ENCODE measurements at places on chromosomes 16 and 17.

DNA sequence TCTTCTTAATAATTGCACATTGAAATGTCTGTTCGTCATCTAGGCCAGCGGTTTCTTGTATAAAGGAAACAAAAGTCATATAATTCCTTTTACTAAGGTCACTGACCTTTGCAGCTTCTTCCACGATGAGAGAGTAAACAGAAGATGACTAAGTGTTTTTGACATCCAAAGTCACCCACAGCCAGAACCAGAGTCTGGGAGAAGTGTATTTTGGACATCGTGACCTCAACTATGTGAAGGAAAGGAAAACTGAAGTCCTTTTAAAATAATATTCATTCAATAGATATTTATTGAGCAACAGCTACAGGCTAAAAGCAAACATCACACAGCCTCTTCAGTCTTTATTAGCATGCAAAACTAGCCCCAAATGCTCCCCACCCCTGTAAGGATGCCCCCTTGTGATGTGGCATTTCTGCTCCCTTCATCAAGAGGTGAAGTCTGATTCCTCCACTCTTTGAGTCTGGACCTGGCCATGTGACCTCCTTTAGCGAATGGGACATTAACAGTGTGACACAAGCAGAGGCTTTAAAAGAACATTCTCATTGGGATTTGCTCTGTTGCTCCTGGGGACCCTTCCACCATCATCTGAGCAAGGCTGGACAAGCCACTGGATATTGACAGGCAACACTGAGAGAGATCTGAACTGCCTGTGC, 8.1 kb upstream of the PMP22 start:
- no peak for DNase-seq

GRCh38 chr16:56866955-56867830, 2.2 kb downstream of the SLC12A3 start:
- no peak for DNase-seq

GRCh38 chr17:72726936-72727335, 365.6 kb downstream of the SLC39A11 start:
- DNase-seq, result no peak

DNA sequence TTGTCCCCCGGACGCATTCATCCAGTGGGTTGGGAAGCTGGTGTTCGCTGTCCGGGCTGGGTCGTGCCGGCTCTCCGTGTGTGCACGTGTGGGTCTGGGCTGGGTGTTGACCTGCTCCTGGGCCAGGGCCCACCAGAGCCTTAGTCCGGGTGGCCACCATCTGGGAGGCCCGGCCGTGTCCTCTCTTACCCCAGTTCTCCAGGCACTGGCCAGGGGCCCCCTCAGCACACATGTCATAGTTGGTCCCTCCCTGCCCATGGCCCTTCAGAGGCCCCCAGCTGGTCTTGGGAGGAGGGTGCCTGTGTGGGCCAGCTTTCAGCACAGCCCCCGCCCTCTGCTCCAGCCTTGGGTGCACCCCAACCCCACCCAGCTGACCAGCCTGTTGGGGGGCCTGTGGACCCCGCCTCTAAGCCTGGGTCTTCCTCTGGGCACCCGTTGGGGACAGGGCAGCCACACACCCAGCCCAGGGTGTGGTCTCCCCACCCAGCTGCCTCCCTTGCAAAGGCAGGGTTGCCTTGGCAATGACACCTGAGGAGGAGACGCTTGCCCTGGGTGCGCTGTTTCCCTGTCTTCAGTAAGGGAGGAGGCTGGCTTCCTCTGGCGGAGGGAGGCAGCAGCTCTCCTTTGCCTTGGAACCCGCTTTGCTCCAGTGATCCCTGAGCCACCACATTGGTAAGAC, 77.4 kb downstream of the JPH3 start:
- no peak for DNase-seq

DNA sequence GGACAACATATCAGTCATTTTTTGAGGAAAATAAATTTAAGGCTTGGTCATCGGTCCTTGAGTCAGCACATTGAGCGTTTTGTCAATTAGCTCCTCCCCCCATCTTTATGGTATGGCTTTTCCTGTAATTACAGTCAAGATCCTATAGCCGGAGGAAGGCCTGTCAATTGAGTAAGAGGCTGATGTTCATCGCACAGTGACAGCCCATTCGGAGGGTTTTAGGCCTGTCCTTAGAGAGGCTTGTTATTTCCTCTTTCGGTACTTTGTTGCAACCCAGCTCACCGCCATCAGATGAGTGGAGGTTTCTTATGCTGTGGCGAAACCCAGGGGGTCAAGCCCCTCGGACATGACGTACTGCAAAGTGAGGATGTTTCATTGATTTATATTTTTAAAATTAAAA, 395.2 kb downstream of the WWOX start:
- no peak for DNase-seq

DNA sequence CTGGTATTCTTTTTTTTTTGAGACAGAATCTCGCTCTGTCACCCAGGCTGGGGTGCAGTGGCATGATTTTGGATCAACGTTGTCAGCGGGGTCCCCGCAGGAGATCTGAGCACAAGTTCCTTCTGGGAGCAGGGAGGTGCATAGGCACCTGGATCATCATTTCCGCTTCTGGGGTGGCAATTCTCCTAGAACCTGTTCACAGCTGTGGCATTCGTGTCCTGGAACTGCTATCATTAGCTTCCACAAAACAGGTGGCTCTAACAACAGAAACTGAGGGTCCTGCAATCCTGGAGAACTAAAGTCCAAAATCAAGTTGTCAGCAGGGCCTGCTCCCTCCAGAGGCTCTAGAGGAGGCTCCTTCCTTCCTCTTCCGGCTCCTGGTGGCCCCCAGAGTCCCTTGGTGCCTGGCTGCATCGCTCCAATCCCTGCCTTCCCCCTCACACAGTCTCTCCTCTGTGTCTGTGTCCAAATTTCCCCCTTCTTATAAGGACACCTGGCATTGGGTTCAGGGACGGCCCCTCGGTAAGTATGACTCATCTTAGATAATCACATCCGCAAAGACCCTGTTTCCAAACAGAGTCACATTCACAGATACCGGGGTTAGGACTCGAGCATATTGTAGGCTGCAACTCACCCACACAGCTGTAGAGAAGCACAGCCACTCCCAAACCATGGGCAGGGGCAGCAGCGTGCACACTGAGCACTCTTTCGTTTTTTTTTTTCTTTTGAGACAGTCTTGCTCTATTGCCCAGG, 43.5 kb upstream of the KLHDC4 start:
- no peak for DNase-seq

- DNase-seq, result no peak
These were observed 25.1 kb downstream of the SLC7A5 start for GRCh38 chr16:87844120-87844733.

DNA sequence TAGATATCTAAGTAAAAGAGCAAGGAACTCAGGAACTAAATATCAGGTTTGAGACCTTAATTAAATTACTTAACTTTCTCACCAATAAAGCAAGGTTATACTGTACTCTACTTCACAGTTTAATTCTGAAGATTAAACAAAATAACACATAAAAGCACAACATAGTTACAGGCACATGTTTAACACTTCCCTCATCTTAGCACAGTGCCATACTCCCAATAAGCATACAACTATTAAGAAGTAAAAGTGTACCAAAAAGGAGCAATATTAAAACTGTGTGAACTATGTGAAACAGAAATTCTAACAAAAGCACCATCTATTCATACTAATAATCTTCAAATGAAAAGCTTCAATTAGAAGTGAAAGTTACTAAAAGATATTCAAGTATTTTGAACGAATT, 2.2 kb downstream of the APPBP2 start:
- no peak for DNase-seq

Data from NCI-H1930 (cell line).